Right cardiac atrium (tissue), 5 donors: ENCODE measurements at places on chromosomes 2 and 18. TPM values are rescaled to one million over a fixed set of nuclear protein-coding genes. Genes with fewer than 3 reads are reported as not detected.

The CMPK2 gene
- polyA plus RNA-seq, result 2.7 TPM

The ERBB4 gene
- 4.3 TPM for polyA plus RNA-seq

The POU3F3 gene
- polyA plus RNA-seq, result 0.07 TPM

The FAM110C gene
- 2.5 TPM for polyA plus RNA-seq

The OR6B2 gene
- not detected for polyA plus RNA-seq

The GREB1 gene
- 4.6 TPM for polyA plus RNA-seq

The CFAP65 gene
- polyA plus RNA-seq, result not detected

The UCN gene
- 0.72 TPM for polyA plus RNA-seq

The DSG4 gene
- polyA plus RNA-seq, result not detected

The ZNF236 gene
- 2.2 TPM for polyA plus RNA-seq
